NCI-H345 (cell line): ENCODE measurements at places on chromosomes 2 and 18.

DNA sequence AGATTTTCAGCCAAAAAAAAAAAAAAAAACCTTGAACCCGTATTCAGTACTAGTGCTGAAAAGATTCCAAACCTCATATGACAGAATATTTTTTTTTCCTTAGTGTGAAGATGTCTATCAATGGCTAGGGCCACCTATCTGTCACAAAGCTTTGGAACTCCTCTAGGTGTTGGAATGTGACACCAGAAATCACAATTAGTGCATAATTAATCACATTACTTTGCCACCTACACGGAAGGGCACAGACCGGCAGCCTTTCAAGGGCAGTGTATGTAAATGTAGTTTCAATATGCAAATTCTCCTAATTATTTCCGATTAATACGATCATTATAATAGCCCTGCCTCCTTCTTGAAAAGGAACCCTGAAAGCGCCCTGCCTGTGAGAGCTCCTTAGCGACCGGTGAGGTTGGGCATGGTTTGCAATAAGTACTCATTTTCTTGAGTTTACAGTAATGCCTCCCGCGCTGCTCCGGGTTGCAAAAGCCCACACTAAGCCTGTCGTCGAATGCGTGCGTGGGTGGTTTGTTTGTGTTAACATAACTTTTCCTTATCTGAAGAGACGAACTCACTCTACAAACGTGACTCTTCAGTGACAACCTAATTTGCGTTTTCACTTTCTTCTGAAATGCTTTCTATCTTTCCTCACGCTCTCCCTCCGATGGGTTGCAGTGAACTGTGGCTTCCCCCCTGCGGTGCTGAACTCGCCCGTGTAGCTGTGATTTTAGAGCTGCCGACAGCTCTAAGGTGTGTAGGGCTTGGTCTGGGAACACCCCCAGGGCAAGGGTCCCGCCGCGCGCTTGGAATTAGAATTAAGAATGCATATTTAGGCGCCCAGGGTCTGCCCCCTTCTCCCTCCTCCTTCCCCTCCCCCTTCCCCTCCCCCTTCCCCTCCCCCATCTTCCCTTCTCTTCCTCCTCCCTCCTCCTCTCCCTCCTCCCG, 765 bp upstream of the ID2 start:
- DNase-seq = peak; percentile 92

GRCh38 chr2:42183775-42184174, 14.6 kb downstream of the EML4 start:
- DNase-seq = no peak

- no peak for DNase-seq
Observed at GRCh38 chr2:70144443-70145143, 46.2 kb downstream of the C2orf42 start.

- no peak for DNase-seq
Observed at GRCh38 chr2:215059724-215060123, 78.7 kb downstream of the ABCA12 start.

DNA sequence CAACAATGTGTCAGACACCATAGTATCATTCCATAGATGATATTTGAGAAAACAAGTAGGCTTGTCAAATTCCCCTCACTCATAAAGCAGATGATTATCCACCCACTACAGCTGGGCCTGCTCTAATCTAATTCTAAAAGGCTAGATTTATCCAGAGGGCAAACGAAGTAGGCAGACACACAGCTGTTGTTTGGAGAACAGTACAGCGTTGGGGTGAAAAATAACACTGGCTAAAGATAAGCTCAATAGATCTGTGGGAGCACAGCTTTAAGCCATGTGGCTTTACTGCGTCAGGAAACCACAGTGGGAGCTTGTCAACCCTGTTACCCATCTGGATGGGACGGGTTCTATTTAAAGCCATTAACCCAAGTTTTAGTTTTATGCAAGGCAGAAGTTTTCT, 48.9 kb upstream of the COBLL1 start:
- DNase-seq = no peak

DNA sequence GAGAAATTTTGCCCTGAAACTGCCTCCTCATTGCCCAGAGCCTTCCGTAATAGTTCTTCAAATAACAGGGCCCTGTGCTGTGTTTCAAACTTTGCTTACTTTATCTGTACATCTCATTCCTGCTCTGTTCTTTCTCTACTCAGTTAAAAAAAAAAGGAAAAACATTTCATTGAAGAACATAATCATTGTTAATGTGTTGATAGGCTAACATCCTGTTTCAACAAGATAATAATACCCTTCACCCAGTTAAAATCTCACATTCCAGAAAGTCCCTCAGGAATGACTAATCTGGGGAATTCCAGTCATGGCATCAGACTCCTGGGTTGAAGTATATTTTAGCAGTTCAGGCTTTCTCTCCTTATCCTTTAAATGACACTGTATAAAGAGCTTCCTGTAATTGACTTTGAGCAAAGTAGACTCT, 45.6 kb upstream of the ITGAV start:
- DNase-seq = no peak

DNA sequence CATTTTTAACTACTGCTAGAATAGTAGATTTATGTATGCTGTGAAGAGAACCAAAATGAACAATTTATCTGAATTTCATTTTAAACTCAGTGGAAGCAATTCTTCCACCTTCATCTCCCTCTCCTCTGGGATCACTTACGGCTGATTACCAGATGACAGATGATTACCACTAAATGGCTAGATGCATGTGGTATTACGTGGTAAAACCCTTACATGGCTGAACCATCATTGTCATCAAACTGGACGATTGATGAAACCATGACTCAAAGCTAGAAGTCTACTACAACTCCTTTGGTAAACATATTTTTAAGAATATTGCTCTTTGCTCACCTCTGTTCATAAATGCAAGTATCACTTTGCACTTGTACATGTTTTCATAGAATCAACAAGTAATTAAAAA, 48.5 kb upstream of the DOCK10 start:
- no peak for DNase-seq

DNA sequence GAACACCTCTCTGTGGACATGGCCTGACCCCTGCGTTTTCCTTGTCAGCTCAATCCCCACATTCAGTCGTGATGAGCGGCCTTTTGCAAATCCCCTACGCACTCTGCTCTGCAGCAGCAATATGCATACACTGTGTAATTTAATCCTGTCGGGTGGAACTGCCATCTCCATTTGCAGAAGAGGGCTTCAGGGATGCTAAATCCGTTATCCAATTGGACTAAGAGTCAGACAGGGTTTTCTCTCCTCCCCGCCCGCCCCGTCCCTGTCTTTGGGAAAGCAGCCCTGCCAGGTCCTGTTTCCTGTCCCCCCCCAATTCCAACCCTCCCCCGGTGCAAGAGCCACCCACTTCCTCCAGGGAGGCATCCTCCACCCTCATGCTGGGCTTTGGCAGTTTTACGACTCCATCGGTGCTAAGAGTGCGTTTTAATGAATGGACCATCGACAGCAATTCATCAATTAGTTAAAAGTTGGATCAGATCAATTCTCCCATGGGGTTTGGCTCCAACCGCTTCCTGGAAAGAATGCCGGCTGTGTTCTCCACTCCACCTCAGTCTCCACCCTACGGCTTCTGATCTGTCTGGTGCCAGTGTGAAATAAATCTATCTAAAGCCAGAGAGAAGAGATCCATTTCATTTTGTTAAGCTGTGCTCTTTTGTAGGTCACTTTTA, 53.5 kb upstream of the ASAP2 start:
- DNase-seq = no peak

GRCh38 chr2:24819442-24820174, 26.4 kb downstream of the CENPO start:
- no peak for DNase-seq

GRCh38 chr2:11665028-11665427, 5.0 kb downstream of the NTSR2 start:
- no peak for DNase-seq

DNA sequence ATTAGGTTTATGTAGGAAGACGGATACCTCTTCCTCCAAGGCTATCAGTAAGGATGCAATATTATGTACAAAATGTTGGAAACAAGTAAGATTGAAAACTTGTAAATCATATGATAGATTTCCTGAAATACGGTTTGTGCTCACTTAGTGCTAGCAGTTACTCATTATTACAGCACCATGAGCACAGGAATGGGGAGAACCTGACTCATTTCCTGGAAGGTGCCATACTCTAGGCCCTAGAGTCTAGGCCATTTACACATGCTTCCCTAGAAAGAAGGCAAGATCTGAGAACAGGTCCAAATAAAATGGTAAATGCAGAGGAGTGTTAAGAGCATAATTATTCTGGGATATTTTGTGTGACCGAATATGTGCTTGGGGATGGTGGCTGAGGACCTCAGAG, 467.7 kb upstream of the CELF4 start:
- no peak for DNase-seq

DNA sequence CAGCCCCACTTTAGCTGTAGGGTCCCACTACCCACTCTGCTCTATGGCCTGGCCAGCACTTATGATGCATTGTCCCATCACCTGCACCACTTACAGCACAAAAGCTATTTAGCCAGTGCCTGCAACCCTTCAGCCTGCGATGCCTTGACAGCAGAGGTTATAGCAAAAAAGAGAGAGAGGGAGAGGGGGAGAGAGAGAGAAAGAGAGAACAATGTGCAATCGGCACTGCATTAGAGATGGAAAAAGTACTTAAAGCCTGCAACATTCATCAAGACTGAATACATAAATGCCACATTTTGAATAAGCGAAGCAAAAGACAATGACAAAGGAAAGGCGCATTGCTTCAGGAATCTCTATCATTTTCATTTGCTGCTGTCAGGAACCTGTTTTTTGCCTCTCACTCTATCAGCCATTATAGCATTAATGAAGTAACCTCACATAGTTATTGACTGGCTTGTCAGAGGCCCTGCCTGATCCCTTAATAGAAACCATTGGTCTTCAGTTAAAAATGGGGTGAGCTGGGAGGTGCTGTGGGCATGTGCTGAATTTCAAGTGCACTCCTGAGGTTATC, 833.1 kb downstream of the BCL11A start:
- no peak for DNase-seq
